ENCODE measurements at places on chromosomes 16 and 17.
A peak's percentile ranks its signal among the peaks of the same experiment; 100 is the strongest.

DNA sequence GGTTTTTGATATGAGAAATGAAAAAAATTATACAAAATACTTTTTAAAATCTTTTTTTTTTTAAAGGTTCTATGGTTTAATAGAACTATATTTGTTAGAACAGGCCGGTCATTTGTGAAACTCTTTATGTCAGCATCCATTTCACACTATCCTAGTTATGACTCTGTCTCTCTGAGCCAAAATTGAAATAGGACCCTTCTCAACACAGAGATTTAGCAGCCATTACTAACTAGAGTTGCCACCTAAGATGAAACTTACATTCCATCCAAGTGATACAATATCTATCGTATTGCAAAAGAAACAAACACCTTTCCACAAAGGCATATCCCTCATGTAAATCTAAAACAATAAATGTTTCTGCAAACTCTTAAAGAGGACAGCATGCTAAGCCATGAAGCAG is 249.8 kb downstream of the CDH11 start:
- DNase-seq: no peak

DNA sequence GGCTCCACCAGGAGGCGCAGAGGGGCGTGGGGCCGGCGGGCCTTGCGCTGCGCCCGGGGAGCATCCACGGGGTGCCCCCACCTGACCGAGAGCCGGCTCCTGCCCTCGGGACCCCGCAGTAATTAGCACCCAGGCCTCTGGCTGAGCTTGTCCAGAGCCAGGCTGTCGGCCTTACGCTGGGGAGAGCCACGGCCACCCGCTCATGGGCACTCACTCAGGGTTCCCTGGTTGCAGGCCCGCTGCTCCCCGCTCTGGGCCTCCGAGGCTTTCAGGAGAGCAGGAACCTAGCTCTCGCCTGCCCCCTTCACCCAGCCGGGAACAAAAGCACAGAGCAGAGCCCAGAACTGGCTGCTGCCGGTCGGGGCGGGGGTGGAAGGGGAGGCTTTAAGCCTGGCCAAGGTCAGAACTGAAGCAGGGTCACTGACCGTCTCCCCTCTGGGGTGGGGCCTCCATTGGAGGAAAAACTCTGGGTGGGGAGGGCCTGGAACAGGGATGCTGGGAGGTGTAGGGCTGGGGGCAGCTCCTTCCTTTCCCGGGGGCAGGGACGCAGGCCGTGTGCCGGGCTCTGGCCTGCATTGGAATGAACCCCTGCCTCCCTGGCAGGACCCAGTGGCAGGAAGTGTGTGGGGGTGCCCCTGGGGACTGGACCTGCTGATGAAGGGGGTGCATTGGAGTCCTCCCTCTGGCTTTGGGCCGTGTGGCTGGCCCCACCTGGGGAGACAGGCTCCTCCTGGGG is 12.3 kb downstream of the GLIS2 start:
- DNase-seq: peak; percentile 66

- no peak for DNase-seq
These were observed 12.2 kb downstream of the GNGT2 start for GRCh38 chr17:49198211-49198610.

DNA sequence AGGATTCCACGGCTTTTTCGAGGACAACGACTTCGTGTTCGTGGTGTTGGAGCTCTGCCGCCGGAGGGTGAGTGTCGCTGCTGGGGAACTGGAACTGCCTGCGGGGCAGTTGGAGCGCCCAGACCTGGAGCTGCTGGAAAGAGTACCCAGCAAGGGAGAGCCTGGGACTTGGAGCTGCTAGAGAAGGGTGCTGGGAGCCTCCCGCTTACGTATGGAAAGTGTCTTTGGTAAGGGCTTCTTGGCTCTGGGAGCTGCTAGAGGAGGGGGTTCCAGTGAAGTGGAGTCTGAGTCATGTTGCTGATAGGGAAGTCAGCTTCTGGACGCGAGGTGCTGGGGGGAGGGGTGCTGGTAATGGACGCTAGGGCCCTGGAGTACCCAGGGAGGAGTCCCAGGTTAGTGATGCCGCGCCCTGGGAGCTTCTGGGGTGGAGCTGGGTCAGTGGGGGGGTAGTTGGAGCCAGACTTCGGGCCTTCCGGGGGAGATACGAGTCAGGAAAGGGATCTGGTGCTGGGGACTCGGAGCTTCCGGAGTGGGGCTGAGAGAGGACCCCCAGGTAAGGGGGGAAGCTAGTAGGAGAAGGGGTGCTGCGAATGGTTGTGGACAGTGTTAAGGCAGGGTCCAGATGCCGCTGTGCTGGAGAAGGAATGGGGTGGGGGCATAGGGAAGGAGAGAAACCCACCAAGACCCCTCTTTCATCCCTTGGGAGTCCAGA is 741 bp downstream of the PLK1 start:
- DNase-seq: peak; percentile 51
